Midbrain (tissue), 1 donor: ENCODE measurements at places on chromosomes 7 and 10.

- DNase-seq: no peak
These were observed 16.6 kb downstream of the COL28A1 start for GRCh38 chr7:7519056-7519455.

DNA sequence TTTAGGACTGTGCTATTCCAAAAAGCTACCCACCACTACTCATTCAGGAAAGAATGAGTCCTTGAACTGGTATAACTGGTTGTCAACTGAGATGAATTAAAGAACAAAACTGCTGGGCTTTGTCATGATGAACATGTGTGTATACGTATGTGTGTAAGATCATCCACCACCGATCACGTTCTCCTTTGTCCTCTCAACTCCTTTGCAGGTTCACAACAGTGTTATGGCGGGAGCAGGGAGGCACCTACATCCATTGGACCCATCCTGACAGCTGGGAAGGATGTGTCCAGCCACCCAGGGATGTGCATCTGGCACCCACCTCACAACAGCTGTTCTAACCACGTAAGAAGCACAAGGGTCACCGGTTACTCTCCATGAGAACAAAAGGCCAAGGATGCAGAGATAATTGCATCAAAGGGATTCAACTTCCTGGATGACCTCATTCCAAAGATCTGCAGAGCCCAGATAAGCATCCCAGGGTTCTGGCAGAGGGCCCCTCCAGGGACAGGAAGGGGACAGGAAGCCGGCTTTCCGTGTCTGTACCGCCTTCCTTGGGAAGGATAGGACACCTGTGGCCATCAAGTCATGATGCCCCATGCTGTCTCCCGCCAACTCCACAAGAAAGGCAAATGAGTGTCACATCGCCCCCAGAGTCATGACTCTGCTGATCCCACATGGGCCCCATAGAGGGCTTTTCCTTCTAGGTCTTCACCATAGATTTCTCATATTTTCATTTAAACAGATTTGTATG, 66.1 kb downstream of the STEAP1B start:
- DNase-seq: no peak

GRCh38 chr10:96919785-96920430, 87.8 kb downstream of the LCOR start:
- no peak for DNase-seq

GRCh38 chr7:129949292-129950133, 3.2 kb downstream of the UBE2H start:
- DNase-seq: peak; percentile 52

- DNase-seq: no peak
These were observed 46.7 kb upstream of the RBM33 start for GRCh38 chr7:155597753-155598140.

GRCh38 chr7:36084485-36085091, 68.5 kb upstream of the EEPD1 start:
- DNase-seq: no peak

DNA sequence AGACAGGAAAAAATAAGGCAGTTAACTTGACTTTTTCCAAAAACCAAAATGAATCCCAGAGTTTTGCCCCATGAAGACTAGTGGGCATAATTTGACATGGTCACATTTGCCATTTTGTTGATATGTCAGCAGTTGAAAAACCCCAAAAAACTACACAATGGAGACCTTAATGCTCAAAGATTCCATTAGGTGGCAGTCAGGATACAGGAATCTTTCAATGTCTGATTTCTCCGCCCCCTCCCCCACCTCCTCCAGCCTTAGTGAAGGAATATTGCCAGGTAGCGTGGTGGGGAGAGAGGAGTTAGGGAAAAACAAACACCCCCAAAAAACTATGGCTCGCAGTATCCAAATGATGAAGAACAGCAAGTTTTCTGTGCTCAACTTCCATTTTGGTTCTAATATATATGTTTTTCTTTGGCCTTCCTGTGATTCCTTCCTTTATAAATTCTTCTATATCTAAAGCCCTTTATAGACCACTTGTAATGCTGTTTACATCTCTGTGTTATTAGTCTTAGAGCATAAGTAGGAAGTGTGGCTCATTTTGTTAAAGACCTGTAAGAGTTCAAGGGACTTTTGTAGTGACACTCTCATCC, 6.7 kb upstream of the SMNDC1 start:
- DNase-seq: peak; percentile 58

- DNase-seq: no peak
These were observed 54.2 kb upstream of the STEAP1B start for GRCh38 chr7:22554184-22554583.

- no peak for DNase-seq
These were observed 26.3 kb downstream of the MACROH2A2 start for GRCh38 chr10:70078937-70079336.

- no peak for DNase-seq
These were observed 123.1 kb downstream of the DIP2C start for GRCh38 chr10:566241-566885.

- DNase-seq: no peak
These were observed 16.3 kb upstream of the BAMBI start for GRCh38 chr10:28661035-28661434.

DNA sequence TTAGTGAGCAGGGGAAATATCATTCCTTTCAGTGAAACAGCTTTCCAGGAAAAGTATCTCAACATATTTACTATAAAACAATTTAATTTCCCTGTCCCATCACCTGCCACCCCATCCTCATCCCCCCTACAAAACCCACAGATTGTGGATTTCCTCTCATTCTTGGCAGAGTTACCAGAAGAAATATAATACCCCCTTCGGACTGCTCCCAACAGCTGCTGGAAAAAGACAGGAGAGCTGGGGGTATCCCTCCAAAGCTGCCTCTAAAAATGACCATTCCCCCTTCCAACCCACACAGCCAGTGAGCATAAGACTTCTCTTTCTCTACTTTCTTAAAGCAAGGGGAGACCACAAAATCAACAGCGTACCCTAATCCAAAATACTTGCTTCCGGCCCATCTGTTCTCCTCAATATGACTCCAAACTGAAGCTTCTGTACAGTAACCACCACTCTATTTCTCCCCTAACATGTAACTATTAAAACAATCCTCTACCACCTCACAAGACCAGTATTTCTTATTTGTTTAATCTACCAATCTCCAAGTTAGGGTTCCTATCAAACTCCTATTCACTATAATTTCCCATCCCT, 7.8 kb downstream of the FBXW4 start:
- DNase-seq: no peak

GRCh38 chr7:148135997-148136396, 454.6 kb upstream of the C7orf33 start:
- no peak for DNase-seq

DNA sequence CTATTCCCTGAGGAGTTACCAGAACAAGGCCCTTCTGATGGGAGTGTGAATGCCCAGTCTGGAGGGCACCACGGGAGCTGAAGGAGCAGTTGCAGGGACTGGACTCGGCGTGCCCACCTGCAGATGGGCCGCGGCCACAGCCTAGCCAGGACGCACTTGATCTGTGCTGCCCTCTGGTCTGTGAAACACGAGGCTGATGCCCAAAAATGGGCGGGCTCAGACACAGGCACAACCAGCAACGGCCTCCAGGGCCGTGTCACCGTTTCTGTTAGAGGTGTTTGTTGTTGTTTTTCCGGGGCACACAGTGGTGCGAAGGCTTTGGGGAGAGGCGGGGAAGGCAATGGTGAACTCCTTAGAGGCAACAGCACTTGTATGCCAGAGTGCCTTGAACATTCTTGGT, 235.8 kb downstream of the DNAJB6 start:
- no peak for DNase-seq

DNA sequence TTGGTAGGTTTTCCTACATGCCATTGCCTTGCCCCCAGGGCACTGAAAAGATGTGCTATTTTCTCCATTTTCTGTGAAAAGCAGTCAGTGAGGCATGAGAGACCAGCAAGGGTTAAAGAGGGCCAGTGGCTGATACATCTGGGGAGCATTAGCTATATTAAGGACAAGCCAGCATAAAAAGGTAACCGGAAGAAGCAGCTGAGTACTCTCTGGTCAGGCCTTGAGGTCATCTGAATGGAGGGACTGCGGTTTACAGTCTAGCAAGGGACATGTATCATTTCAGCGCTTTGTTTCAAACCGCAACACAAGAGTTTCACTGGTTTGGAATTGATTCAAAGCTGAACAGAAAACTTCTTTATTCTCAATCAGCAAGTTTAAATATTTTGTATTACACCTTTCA, 120.4 kb downstream of the EPDR1 start:
- DNase-seq: no peak

DNA sequence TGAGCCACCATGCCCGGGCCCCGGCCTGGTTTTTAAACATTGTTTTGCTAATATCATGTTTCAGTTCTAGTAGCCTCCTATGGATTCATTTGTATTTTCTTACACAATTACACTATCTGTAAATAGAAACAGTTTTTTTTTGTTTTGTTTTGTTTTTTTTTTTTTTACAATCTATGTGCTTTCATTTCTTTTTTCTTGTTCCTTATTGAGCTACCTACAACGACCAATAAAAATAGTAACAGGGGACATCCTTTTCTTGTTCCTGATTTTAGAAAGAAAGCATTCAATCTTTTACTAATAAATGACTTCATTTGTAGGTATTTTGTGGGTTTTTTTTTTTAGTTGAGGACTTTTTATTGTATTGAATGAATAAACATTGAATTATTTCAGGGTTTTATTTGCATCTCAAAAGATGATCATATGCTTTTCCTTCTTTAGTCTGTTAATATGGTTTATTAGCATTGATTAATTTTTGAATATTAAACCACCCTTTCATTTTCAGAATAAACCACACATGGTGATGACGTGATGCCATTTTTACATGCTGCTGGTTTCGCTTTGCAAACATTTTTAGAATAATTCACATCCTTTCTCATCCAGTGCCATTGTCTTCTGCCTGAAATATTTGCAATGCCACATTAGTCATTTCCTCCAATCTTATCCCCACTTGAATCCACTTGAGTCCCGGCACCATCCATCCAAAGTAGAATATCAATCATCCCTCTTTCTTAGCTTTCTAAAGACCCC, 18.1 kb upstream of the AKR1E2 start:
- DNase-seq: no peak

DNA sequence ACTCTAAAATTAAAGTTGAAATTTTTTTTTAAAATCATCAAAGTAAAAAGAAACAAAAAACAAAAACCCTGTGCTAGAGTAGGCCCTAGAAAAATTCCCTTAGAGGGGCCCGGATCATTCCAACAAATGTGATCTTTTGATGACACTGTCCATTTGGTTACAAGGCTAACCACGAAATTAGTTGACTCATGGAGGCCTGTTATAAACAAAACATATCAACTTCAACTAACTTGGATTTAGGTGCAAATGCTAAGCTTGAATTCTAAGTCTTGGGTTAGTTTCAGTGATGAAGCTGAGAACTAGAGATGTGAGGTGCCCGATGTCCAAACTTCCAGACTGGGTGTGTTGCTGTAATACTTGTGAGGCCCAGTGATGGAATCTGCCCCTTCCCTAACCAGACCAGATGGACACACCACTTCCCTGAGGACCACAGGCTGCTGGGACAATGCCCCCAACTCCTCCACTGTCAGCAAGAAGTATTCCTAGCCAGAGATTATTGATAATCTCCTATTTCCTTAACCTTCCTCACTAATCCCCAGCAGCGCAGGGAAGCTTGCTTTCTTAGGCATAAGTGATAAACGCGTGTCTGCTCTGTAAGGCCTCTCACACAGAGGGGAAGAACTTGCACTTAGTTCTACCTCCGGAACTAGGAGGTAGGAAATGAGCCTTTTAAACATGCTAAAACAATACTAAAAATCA, 108.7 kb downstream of the RAPGEF5 start:
- no peak for DNase-seq

DNA sequence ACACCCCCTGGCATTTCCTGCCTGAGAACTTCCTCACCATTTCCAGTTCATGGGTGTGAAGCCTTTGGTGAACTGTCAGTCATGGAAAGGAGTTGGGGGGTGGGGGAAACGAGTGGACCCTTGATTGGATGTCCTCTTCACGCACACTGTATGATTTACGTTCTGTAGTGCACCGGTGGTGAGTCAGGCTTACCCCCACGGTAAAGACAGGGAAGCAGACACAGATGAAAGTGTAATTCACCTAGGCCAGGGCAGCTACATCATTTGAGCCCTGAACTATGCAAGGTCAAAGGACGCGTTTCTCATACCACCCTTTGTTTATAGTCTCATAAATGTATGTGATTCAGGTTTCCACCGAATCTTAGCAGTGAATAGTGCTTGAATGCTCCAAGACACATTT, 628.3 kb upstream of the PFKP start:
- DNase-seq: no peak

- no peak for DNase-seq
These were observed 66.9 kb downstream of the GLRX3 start for GRCh38 chr10:130202984-130203621.

GRCh38 chr7:91285696-91286355, 21.6 kb downstream of the FZD1 start:
- DNase-seq: no peak

DNA sequence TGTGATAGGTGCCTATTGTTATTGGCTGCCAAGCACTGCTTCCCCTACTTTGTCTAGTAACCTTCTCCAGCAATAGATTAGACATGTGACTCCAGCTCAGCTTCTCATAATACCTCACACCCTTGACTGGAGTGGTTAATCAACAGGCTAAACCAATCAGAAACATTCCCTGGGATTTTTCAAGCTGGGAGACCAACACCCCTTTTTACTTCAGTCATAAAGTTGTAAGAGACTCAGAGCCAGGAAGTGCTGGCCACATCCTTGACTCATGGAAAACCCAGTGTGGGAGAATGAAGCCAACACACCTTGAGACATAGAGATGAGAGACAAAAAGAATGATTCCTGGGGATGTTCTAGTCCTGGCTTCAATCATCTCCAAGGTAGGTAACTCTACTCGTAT, 62.6 kb upstream of the HECTD2 start:
- DNase-seq: no peak

DNA sequence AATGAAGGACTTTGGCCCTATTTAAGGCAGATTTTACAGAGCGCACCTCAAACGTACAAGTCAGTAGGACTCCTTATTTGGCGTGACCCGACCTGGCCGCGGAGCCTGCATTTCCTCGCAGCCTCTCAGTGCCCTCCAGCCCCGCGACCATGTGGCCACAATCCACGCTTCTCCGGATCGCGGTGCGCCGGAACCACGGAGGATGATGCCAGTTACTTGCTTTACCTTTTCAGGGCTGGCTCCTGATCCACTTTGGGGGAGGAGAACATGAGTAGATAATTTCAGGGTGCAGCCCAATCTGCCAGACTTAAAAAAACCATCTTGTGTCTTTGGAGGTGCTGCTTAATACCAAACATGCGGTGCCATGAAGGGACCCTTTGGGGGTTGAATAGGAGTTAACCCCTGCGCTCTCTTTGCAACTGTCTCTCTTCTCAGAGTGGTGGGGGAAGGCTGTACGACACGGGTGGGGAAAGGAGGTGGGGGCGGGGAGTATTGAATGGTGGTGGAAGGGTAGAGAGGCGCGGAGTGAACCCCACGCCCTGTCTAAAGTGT, 1.5 kb downstream of the FRAT1 start:
- no peak for DNase-seq
